Mucosa of gallbladder (tissue), 1 donor: ENCODE measurements at places on chromosomes 1 and 21.

GRCh38 chr1:82644186-82644915 lies 843.6 kb downstream of the ADGRL2 start:
- no peak for DNase-seq

DNA sequence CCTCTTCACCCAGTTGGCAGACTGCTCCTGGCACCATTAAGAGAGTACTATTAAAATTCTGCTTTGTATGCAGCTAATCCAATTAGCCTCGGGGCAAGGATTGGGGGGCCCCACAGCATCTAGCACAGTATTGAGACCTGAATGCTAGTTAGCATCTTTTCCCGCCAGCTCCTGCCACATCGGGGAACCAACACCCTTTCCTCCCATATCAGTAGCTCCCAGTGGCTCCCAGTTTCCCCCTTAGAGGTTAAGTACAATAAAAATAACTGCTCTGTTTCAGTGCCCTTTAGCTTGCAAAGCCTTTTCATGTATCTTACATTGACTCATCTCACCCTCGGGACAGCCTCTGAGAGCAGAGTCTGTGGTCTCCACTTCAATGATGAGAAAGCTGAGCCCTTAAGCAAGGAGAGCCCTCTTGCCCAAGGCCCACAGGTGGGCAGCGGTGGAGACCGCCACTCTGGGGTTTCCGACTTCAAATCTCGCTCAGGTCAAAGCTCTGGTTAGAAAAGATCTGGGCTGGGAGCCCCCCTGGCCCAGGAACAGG lies 4.2 kb upstream of the PMVK start:
- DNase-seq, result no peak

DNA sequence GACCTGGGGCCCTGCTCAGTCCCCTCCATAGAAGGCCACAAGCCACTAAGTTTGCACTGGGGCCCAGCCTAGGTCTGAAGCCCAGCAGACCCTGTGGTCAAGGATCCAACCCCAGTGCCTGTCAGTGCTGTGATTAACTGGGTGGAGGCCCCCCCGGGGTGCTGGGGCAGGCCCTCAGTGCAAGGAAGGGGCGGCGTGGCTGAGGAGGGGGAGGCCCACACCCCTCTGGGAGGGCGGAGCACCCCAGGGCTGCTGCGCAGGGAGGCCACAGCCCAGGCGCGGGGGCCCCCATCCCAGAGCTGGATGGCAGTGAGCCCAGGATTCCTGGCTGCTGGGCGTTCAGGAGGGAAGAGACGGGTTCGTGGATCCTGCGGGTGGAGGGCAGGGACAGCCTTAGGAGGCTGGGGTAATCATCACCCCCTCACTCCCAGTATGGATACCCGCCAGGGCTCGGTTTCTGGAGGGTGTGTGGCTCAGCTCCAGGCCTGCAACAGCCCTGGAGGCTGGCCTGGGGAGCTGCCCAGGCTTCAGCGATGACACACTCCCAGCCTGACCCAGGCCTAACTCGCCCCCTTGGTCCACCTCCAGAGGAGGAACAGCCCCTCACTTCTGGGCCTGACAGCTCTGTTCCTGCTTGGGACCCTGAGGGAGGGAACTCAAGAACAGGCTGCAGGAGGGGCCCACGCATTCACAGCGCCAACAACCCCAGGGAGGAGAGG lies 890 bp downstream of the GJC2 start:
- DNase-seq, result peak; percentile 38

DNA sequence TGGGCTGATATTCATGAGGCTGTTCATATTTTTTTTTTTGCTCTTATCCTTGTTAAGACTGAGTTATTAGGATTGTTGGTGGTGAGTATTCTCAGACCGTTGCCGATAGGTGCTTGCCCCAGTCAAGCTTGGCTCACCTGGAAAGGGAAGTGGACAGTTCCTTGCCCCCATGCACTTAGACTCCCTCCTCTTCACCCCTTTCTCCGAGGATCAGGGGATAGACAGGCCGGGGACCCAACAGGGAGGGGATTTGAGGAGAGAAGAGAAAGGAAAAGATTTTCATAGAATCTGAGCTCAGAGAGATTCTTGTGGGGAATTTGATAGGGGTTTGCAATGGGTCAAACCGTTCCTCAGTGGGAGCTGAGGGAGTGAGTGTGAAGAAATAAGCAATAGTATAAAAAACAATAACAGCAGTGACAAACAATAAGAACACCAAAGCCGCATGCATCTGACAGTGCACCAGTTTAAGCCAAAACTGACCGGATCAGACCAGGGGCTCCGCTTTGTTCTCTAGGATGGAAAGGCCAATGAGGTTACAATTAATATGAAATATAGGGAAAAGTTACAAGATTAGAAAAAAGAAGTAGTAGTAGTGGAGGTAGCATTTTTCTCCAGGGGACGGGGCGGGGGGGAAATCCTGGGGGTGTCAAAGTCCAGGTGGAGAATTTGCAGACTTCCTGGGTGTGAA lies 8.9 kb downstream of the PAX7 start:
- DNase-seq, result no peak

DNA sequence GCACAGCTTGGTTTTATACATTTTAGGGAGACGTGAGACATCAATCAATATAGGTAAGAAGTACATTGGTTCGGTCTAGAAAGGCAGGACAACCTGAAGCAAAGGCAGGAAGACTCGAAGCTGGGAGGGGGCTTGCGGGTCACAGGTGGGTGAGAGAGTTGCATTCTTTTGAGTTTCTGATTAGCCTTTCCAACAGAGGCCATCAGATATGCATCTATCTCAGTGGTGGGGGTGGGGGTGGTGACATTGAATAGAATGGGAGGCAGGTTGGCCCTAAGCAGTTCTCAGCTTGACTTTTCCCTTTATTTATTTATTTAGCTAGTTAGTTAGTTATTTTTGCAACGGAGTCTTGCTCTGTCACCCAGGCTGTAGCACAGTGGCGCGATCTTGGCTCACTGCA lies 85.6 kb downstream of the WDR4 start:
- DNase-seq, result no peak

- no peak for DNase-seq
Observed at GRCh38 chr1:171819946-171820345, 21.4 kb upstream of the DNM3 start.

DNA sequence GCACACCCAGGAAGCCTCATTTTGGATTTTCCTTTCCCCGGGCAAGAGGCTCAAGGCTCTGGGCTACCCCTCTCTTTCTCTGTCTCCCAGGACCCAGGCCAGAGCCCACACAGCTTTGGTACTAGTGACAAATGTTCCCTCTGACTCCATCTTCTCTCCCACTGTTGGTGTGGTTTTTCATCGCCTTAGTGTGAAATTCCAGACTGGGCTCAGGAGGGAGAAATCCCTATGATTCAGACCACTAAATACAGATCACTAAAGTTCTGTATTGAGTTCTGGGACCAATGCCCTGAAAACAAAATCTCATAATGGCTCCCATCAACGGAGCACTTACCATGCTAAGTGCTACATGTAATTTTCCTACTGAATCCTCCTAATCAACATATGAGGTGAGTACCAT lies 26.1 kb downstream of the IQGAP3 start:
- no peak for DNase-seq

GRCh38 chr1:199449221-199449620 lies 578.3 kb upstream of the NR5A2 start:
- no peak for DNase-seq

- no peak for DNase-seq
Observed at GRCh38 chr1:113138778-113139177, 65.8 kb downstream of the LRIG2 start.

GRCh38 chr1:245948786-245949185 lies 558.3 kb downstream of the SMYD3 start:
- DNase-seq, result no peak

DNA sequence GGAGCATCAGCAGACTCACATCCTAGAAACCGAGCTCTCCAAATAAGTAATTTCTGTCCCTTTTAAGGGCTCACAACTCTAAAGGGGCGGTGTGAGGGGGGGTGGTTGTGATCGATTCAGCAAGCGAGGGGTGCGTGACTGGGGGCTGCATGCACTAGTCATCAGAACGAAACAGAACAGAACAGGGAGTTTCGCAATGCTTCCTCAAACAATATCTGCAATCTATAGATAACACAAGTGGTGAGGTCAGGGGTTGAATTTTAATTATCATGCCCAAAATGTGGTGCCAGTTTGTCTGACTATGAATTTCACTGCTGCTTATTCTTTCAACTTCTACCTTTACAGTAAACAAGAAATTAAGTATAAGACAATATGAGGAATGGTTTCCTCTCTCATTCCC lies 1003.0 kb upstream of the NCAM2 start:
- DNase-seq, result no peak

- no peak for DNase-seq
Observed at GRCh38 chr1:246768403-246769020, 44.3 kb downstream of the SCCPDH start.

GRCh38 chr21:42591170-42591869 lies 62.1 kb upstream of the PDE9A start:
- DNase-seq, result no peak

- DNase-seq, result no peak
Observed at GRCh38 chr1:40630488-40631223, 34.8 kb downstream of the RIMS3 start.
